ENCODE measurements at places on chromosomes 12 and 14.

DNA sequence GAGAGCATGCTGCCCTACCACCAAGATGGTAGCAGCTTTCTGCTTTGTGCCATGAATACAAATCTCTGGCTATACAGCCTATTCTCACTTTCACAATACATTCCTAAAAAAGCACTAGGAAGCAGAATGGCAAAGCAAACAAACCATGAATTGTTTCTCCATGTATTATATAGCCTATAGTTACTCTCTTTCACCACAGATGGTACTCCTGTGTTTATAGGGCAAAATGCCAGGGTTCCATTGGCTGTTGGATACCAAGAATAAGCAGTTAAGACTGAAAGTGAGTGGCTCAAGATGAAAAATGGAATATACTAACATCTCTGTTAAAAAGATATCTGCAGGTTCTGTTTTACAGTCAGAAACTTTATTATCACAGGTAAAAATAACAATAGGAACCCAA, 11.1 kb downstream of the ARF3 start:
- DNase-seq = no peak

DNA sequence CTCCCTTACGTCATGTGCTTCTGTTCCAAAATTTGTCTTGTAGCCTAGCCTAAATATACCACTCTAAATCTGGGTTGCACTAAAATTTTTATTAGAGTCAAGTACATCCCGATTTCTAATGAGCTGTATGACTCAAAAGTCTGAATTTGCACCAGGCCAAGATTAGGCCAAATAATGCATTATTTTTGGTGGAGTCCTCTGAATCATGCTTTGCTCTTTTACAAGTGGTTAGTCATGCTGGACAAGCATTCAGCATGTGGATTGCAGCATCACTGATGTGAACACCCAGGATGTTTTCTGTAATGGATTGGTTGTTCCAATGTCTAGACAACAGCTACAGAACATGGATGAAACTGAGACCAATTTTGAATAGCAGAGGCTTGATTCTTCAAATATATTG, 23.7 kb downstream of the HEBP1 start:
- DNase-seq = peak; percentile 65

- DNase-seq = no peak
Observed at GRCh38 chr12:24025153-24025798, 75.8 kb upstream of the SOX5 start.

DNA sequence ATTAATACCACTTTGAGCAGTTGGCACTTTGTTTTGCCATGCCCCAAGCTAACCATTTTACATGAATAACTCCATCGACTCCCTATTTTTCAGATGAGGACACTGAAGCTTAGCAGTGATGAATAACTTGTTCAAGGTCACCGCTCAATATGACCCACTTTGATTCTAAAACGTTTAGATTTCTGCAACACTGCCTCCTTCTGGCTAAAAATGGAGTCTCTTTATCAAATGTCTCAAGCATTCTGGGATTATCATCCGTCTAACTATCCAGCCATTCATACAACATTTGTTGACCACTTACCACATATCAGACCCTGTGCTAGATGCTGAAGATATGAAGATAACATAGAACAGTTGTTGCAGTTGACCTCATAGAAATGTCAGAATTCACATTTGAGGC, 298.0 kb downstream of the PPFIA2 start:
- DNase-seq = no peak

DNA sequence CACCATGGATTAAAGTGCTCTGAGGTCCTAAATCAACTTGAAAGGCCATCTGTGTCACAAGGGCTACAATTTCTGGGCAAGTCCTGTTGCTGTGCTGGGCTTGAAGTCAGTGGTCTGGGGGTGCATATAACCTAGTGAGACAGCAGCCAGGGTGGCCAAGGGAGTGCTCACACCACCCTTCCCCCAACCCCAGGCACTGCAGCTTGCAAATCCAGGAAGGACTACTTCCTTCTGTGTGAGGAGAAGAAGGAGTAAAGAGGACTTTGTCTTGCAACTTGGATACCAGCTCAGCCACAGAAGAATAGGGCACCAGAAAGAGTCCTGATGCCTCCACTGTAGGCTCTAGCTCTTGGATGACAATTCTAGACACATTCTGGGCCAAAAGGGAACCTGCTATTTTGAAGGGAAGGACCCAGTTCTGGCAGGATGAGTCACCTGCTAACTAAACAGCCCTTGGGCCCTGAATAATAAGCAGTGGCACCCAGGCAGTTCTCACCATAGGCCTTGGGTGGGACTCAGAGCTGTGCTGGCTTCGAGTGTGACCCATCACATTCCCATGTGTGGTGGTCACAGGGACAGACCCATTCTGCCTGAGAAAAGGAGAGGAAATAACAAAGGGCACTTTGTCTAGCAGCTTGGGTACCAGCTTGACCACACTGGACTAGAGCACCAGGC, 32.6 kb upstream of the DHRS7 start:
- no peak for DNase-seq

DNA sequence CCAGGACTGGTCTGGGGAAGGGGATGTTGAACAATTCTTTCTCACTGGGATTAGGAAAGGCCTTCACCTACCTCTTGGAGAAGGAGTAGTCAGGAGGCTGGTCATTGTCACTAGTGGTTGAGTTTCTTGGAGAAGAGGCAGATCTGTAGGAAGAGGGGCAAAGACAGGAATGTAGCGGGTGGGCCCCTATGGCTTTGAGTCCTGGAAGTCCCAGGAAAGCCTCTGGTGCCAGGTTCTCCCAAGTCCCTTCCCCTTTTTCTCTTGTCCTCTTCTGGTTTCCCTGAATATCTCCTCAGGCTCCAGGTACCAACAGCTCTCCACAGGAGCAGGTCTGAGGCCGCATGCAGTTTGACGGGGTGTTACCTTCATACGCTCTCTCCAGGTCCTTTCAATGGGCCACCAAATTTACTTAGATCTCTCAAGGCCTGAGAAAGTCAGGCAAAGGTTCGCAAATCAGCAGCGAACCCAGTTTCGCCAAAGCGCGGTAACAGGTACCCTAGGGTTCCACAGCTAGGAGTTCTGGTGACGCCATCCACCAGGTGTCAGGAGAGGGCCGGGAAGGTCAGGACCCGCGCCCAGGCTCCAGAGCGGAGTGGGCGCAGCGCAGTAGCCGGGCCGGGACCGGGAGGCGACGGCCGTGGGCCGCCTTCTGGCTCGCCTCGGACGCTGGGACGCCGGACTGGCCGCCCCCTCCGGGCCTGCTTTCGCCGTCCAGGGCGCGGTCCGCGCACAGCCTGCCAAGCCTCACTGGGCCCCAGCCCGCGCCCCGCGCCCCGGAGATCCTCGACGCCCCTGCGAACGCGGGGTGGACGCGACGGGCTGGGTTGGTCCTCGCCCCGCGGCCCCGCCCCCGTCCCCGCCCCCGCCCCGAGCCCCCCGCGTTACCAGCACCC, 795 bp downstream of the SMAGP start:
- peak; percentile 36 for DNase-seq

- peak; percentile 81 for DNase-seq
Observed at GRCh38 chr12:56634837-56635791, 5.0 kb upstream of the BAZ2A start.

GRCh38 chr12:46459111-46459510, 86.5 kb upstream of the SLC38A2 start:
- DNase-seq = peak; percentile 11

DNA sequence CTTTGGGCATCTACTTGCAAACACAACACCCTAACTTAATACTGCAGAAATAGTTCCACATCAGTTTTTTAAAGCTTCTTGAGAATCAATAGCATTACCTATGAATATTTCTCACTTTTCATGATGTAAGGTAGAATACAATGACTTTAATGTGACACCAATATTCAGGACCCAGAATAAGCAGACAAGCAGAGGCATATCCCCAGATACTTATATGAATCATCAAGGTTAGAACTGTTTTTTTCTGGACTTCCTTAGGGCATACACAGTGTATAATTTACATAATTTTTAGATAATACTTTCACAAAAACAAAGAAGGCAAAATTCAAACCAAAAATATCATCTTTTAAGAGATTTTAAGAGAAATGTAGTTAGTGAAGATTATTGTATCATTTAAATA, 885.8 kb downstream of the FSCB start:
- no peak for DNase-seq

- no peak for DNase-seq
Observed at GRCh38 chr14:68124050-68124449, 304.5 kb downstream of the RAD51B start.

DNA sequence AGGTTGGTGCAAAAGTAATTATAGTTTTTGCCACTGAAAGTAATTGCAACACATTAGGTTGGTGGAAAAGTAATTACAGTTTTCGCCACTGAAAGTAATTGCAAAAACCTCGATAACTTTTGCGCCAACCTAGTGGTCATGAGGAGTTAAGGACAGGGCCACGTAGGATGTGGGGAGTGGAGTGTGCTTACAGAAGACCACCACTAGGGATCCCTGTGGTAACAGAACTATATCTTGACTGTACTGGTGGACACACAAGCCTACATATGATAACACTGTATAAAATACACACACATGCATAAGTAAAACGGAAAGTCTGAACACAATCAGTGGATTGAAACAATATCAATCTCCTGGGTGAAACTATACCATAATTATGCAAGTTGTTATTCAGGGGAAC, 187.4 kb upstream of the ABCD2 start:
- peak; percentile 9 for DNase-seq

DNA sequence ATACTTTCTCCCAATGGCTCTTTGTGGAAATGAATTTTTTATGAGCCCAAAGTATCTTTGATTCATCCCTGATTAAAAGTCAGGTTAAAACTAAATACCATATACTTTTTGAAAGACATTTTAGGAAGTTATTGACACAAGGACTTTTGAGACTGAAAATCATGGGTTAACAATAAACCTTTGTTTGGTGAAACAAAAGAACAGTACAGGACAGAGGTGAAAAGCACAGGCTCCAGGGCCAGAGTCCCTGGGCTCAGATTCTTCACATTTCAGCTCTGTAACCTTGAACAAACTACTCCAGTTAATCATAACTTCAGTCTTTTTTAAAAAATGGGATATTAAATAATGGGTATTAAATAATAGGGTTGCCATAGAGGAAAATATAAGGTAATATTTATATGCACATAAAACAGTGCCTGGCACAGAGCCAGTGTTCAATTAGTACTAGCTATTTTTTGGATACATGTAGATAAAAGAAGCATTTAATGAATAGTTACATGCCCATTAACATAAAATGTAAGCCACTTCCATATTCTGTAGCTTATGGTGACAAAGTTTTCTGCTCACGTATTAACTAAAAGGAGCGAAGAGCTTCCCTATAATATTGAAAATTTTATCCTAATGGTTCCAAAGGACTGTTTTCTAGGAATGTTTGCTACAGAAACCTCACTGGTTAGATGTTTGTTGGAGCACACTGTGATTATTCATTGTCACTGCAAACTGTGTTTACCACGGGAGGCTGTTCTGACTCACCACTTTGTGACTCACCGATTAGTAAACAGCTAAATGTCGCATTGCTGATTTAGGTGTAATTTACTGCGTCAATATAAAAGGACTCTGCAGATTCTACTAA, 255.4 kb downstream of the DAD1 start:
- peak; percentile 55 for DNase-seq

GRCh38 chr14:23326491-23327332, 5.5 kb downstream of the PABPN1 start:
- DNase-seq = no peak

GRCh38 chr14:84959851-84960520, 570.0 kb upstream of the FLRT2 start:
- no peak for DNase-seq

DNA sequence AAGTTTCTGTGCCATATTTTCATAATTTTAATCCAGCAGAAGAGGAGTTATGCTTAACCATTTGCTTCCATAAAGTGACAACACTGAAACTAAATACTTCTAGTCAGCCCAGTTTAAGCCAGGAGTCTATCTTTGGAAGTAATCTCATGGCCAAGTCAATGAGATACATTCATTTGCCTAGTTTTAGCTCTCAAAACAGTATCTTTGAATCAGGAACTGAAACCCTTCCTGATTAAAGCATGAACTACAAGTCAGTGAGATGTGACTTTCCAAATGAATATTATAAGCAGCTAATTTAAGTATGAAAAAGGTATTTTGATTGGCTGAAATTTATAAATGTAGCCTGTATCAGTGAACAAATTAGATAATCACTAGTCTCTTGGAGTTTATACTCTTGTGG, 491.5 kb downstream of the SLC6A15 start:
- DNase-seq = no peak

- DNase-seq = peak; percentile 41
Observed at GRCh38 chr12:71942703-71943102, 4.1 kb downstream of the TPH2 start.

- DNase-seq = no peak
Observed at GRCh38 chr12:94873734-94874517, 129.6 kb downstream of the NDUFA12 start.

GRCh38 chr14:91835920-91836843, 31.2 kb downstream of the TC2N start:
- DNase-seq = peak; percentile 23

GRCh38 chr14:71004481-71004880, 97.2 kb downstream of the PCNX1 start:
- DNase-seq = no peak

DNA sequence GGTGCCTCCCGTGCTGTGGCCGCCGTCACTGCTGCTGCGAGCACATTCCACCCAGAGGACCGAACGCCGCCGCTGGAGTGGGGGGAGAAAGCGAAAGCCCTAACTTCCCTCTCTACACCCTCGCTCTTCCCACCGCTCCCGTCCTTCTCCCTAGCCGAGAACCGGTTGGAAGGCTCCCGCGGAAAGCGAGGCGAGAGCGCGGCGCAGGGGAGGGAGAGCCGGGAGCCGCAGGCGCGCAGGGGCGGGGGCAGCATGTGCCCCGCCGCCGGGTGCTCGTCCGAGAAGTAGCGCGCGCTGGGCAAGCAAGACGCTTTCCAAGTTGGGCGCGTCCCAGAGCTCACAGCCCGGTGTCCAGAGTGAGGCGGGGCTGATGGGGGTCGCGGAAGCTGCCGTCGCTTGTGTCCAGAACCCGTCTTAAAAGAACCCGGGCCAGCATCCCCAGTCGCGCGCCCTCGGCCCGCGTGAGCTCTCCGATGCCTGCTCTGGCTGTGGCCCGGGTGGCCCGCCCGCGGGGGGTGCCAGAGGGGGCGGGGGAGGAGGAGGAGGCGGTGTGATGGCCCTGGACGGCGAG, at the start of gene TRHDE:
Gene TRHDE (plus strand): TSS at position 280 of the 571 bp plus-strand sequence. CDS start 274 bp downstream, at position 554.
- DNase-seq = peak; percentile 73

DNA sequence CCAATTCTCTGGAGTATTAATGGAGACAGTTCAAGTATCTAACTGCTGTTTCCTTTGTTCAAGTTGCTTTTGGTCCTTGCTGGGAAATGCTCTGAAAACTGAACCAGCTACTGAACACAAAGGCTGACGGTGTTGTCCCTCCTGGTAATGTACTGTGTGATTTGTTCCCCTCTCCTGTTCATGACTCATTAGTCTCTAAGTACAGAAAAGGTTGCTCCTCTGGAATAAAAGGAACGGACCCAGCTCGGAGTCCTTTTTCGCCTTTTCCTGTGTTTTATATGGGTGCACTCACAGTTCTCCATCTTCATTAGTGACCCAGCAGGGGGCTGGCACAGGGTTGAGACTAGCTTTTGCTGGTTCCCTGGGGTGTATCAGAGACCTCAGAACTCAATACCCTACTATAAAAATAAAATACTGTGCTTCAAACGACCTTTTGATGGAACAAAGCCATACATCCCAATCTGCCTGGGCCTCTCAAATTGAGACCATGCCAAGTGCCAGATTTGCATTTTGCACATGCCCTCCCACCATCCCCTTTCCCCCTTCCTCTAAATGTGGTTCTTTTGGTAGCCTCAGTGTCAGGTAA, 269.7 kb downstream of the RAD51B start:
- DNase-seq = no peak
